Hematopoietic multipotent progenitor cell treated with erythropoietin and hydrocortisone succinate and interleukin-3 and kit ligand, for 15 days (in vitro differentiated cells): ENCODE measurements at places on chromosomes 16 and 17.
A peak's percentile ranks its signal among the peaks of the same experiment; 100 is the strongest.

DNA sequence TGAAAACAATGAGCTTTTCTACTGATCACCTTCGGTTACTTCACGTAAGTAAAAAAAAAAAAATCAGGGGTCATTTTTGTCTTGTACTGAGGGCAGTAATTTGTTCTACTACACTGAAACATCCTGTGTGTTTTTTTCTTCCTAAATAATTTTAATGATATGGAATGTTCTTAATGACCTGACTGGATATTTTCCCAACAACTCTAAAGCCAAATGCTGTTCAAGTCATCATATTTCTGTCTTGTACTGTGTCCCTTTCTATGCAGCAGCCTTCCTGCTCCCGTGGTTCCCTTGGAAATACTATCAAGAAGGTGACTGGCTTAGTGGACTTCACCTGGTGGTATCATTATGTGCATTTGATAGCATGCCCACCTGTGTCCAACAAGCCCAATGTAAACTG is 10.8 kb upstream of the CDR2 start:
- DNase-seq: no peak

DNA sequence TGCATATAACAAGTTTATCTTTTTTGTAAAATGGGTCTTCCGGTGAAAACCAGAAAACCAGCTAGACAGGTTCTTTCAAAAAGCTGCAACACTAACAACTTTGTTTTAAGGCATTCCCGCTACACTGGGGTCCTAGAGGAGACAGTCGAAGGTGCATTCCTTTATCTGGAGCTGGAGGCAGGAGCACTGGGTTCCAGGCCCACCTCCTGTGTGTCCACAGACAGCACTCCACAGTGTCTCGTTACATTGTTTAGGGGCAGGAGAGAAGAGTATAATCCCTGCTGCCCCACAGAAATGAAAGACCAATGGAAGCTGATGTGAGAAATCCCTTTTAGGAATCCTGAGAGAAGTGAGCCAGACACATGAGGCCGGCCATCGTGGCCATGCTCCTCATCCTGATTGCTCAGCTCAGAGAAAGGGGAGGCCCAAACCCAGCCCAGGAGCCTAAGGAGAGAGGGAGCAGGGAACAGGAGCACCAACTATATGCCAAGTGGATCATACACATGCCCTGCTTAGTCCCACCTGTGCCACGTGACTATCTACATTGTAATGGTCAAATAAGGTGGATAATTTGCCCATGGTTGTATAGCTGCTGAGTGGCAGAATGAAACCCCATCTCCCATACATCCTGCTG is 59.5 kb downstream of the CCDC182 start:
- DNase-seq: no peak

- no peak for DNase-seq
These were observed 18.3 kb downstream of the TMEM100 start for GRCh38 chr17:55704401-55704800.

- DNase-seq: no peak
These were observed 17.3 kb downstream of the MAP2K6 start for GRCh38 chr17:69431835-69432234.

DNA sequence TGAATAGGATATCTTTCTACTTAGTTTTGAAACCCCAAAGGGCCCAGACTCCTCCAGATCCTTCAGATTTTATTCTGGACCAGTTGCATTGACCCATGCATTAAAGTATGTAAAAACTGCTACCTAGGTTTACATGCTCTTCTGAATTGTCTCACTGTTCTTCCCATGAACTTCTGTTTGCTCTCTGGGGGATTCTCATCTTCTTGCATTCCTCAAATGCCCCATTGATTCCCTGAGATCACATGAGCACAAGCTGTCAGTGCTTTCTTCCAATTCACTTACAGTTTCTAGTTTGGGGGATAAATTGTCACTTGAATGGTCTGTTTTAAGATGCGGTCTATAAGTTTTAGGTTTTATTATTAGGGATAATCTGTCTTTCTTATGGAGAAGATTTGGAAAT is 188.9 kb upstream of the KIF2B start:
- no peak for DNase-seq

GRCh38 chr17:38702916-38703741 is 1.9 kb upstream of the MLLT6 start:
- peak; percentile 13 for DNase-seq
